CD4-positive, alpha-beta T cell (primary cell): ENCODE measurements at places on chromosomes 5 and 9. TPM values are rescaled to one million over a fixed set of nuclear protein-coding genes. Genes with fewer than 3 reads are reported as not detected.

- DNase-seq, result no peak
Measured at GRCh38 chr5:61991866-61992265, 314.1 kb upstream of the KIF2A start.

- DNase-seq, result no peak
Measured at GRCh38 chr9:110744715-110745384, 76.3 kb downstream of the MUSK start.

GRCh38 chr9:91824601-91825305, 125.3 kb downstream of the ROR2 start:
- DNase-seq, result no peak

GRCh38 chr9:114720086-114720676, 38.2 kb upstream of the TEX48 start:
- DNase-seq, result no peak

- no peak for DNase-seq
Measured at GRCh38 chr5:61030163-61030482, 85.1 kb downstream of the NDUFAF2 start.

- DNase-seq, result no peak
Measured at GRCh38 chr5:90368454-90369246, 40.9 kb downstream of the CETN3 start.

GRCh38 chr9:88802533-88802932, 188.7 kb upstream of the S1PR3 start:
- no peak for DNase-seq

- no peak for DNase-seq
Measured at GRCh38 chr9:99019510-99020331, 76.0 kb downstream of the COL15A1 start.

DNA sequence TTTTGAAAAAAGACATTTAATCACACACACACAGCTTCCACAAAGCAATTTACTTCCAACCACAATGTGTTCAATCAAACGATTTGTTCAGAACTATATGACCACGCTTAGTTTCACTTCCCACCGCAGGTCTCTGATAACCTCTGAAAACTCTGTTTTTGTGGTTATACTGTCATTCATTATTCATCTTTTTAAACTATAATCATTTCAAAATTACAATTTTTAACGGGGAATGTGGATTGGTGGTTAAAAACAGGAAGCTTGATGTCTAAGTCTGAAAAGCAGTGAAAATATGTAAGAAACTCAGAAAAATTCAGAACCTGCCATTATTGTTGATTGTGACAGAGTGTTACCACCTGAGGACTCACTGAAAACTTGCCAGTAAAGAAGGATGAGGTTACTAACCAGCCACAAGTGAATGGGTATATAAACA, 12.7 kb upstream of the TMEM174 start:
- no peak for DNase-seq

- DNase-seq, result no peak
Measured at GRCh38 chr9:82091100-82091499, 102.5 kb downstream of the SPATA31D1 start.

GRCh38 chr5:139925650-139926640, 117.2 kb downstream of the NRG2 start:
- no peak for DNase-seq

Gene PSD2
- 0.08 TPM for total RNA-seq
